Stimulated activated CD4-positive, alpha-beta T cell treated with anti-CD3 and anti-CD28 coated beads, Interleukin-15, amount 100 ng/mL, for 24 hours (primary cell): ENCODE measurements at places on chromosomes 16 and 17.
A peak's percentile ranks its signal among the peaks of the same experiment; 100 is the strongest.

DNA sequence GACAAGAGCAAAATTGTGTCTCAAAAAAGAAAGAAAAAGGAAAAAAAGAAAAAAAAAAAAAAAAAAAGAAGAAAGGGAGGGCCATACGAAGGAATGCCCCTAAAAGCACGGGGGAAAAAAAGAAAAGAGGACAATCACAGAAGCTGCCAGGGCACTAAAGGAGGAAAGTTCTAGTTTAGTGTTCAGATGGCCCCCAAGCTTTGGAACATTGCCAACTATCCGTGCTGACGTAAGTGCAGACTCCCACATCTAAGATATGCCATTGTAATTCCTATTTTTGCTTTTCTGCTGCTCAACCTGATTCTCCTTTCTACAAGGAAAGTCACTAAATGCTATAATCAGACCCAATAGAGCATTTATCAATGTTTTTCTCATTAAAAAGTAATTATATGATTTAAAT, 842.1 kb downstream of the KCNJ2 start:
- DNase-seq = no peak

DNA sequence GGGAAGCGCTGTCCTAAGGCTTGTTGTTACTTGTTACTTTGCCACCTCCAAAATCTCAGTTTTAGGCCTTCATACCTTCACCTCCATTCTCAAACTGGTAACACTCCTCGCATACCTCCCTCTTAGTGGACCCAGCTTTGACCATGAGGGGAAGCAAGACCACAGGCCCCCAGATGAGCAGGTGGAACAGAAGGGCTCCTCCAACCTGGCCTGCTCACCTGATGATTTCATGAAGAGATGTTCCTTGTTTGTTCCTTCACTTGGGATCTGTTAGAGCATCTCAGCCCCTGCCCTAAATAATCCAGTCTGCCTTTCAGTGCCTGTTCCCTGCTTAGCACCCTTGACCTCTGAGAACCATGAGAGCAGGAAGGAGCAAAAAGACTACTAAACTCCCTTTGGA, 28.7 kb downstream of the DHX38 start:
- no peak for DNase-seq

GRCh38 chr17:82445542-82445941, 5.0 kb downstream of the CYBC1 start:
- DNase-seq = peak; percentile 25

DNA sequence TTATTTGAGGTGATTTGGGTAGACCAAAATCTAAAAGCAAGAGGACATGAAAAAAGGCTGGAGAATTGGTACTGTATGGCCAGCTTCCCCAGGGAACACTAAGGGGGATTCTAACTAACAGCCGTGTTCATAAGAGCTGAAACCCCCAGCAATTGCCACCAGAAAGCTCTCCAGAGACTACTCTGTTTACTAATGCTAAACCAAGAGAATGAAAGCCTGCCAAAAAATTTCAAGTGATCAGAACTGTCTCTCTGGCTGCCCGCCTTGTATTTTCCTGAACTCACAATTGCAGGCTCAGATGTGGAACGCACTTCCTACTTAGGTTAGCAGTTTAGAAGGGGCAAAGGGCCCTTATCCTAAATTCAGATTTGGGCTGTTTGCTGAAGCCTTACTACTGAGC, 24.1 kb downstream of the MYH10 start:
- DNase-seq = no peak

DNA sequence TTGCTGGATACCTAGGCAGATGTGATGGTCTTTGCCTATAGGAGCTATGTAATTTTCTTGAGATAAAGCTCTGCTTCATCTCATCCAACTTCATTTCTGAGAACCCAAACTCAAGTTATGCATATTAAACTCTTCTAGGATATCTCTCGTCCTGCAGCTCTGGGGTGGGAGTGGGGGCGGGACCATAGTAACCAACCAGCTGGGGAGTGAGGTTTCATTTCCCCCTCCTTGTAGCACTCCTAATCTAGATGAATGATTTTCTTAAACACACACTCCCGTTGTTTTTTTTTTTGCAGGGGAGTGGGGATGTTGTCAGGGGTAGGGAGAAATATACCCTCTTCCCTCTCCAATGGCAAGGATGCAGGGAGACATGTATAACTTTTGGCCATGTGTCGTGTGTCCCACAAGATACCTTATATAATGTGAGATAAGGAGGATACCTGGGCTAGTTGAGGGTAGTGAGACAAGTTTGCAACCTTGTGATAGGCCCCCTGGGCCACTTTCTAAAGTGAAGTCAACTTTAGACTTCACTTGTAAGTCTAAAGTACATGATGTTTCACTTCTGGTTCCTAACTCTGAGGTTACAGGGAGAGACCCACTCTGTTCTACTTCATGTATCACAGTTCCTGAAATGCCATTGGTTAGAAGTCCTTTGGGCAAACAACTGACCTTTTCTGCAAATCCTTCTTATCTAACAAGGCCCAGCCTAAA, 10.5 kb upstream of the HEATR6 start:
- no peak for DNase-seq

DNA sequence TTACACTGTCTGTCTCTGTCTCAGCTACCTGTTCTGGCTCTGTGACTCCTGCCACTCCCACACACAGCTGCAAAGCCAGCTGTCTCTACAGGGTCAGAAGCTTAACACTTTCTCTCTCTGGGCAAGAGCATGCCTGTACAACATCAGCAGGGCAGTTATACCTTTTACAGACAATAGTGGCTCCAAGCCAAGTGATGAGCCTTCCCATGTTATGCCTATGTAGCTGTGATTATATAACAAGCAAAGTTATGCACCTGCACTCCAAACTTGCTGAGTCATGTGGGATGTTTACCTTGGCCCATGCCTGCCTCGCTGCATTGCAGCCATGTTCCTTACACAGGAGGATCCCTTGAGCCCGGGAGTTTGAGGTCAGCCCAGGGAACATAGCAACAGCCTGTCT, 31.8 kb upstream of the APPBP2 start:
- DNase-seq = no peak

DNA sequence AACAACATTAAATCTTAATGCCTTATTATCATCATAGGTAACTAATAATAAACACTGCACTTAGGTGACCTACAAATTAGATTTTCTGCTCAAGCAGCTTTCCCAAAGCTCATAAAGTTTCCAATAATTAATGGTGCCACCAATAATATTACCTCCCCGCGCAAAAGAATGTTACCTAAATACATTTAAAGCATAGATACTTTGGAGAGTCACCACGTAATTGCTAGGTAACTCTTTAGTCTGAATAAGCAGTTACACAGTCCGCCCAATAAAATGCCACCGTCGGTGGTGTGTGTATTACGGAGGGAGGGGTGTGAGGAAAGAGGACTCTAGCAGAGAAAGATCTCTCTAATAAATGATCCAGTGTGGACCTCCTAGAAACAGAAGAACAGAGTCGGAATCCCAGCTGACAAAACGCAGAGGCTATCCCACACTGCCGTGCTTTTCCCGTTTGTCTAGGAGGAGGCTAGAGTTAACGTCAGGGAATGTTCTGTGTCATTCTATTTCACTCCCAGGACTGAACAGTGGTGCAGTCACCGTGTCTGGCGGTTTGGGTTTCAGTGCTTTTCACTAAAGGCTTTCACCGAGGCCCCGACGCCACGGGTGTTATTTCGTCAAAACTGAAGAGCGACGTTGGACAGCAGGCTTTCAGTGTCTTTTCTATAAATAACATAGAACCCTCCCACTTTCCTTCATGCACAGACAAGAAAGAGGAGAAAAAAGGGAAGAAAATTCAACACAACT, 630 bp downstream of the RNFT1 start:
- peak; percentile 70 for DNase-seq

DNA sequence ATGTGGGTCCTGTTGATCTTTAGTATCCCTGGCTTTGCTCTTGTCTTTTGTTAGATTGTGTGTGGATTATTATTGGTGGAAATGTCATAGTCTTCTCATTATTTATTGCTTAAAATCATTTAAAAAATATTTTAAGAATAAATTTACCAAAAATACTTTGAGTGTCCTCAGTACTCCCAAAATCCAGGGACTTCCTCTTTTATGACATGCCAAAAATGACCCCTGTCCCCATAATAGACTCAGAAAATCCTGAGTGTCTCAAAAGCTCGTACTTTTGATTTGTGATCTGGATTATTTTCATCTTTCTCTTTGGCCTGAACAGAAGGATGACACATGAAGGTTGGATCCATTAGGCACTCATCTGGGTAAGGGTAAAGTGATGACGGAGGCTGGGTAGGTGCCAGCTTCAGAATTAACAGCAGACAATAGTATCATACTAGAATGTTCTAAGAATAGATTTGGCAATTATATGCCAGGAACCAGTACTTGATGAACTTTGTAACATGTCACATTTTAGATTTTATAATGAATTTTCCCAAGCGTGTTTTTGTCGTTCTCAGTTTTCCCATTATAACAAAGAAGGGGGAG, 602.2 kb upstream of the CDH8 start:
- no peak for DNase-seq

DNA sequence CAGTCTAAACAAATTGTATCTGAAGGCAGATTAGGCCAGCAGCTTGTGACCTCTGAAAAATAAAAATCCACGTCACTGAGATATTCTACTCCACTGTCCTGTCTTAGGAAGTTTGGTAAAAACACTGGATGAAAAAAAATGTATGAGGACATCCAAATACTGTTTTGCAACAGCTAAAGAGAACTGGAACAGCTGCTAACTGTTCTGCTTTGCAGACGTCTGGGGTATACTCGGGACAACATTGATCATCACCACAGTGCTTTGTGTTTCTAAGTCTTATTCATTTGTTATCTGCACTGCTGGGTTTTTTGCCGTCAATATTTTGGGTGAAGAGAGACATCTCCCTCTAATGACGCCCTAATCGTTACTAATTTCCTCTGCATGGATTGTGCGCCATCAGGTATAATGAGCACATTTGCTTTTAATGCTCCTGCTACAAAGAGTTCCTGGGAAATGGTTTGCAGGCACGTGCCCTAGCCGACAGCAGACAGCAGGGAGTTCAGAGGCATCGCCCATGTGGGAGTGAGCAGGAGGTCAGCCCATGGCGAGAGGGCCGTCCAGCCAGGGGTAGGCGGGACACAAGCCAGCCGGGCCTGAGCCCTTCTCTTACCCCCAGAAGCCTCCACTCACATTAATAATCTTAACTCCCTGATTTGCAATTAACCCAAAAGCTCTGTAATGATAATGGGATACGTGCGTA, 87.0 kb downstream of the CBLN1 start:
- no peak for DNase-seq

DNA sequence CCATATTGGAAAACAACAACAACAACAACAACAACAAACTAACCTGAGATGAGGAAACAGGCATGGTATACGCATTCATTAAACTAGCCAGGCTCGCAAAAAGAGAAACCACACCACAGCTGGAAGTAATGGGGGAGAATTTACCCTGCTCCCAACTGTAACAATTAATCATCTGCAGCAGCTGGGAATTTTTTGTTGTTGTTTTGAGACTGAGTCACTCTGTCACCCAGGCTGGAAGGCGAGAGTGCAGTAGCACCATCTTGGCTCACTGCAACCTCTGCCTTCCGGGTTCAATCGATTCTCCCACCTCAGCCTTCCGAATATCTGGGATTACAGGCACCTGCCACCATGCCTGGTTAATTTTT, 16.3 kb downstream of the PRPSAP1 start:
- no peak for DNase-seq

DNA sequence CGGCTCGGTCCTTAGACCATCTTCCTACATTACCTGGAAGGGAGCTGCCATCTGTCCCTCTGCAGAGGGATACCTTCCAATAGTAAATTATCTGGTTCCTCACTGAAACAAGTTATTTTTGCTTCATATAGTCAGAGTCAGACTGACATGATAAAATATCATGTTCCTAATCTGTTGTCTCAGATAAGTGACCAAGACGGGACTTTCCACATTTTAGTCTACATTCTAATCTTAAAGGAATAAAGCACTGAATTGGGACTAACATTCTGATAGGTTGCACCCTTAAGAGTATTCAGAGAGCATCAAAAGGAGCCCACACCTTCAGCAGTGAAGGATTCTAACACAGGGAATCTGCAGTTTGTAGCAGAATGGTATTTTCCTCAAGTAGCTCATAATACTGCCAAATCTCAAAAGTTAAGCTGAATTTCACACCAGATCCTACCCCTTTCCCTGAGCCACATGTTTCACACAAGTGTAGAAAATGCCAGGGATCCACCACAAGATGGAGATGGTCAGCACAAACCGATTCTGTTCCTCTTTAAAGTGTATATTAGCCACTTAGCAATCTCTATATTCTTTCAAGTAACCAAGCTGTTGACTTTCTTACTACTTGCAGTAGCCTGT, 13.4 kb downstream of the GINS2 start:
- DNase-seq = no peak

- DNase-seq = no peak
Measured at GRCh38 chr16:20107083-20107482, 33.4 kb upstream of the GPR139 start.

DNA sequence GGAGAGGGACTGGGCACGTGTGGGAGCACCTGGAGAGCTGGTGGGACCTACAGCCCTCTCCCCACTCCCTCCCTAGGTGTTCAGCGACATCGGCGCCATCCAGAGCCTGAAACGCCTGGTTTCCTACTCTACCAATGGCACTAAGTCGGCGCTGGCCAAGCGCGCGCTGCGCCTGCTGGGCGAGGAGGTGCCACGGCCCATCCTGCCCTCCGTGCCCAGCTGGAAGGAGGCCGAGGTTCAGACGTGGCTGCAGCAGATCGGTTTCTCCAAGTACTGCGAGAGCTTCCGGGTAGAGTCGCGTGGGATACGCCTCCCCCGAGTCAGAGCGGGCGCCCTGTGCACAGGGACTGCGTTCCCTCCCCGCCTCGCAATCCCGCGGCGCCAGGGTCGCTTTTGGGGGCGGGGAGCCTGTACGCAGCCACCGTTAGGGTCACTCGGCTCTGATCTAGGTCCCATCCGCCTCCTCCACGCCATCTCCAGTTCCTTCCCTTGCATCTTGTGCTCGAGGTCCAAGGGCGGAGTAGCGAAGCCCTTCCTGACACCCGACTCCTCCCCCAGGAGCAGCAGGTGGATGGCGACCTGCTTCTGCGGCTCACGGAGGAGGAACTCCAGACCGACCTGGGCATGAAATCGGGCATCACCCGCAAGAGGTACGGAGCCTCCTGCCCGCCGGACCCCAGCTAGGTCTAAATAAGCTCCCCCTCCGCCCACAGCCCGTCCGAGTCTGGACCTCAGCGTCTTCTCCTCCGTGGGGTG, 13.0 kb downstream of the SARM1 start:
- DNase-seq = peak; percentile 79

- DNase-seq = no peak
Measured at GRCh38 chr16:53910990-53911389, 207.0 kb downstream of the FTO start.

- DNase-seq = no peak
Measured at GRCh38 chr17:77111934-77112296, 28.9 kb upstream of the SEC14L1 start.

GRCh38 chr16:30184096-30184890, 891 bp downstream of the CORO1A start:
- DNase-seq = peak; percentile 79

- DNase-seq = no peak
Measured at GRCh38 chr17:50583641-50584040, 23.1 kb downstream of the CACNA1G start.

- no peak for DNase-seq
Measured at GRCh38 chr17:21124086-21124485, 2.7 kb upstream of the DHRS7B start.

- peak; percentile 59 for DNase-seq
Measured at GRCh38 chr17:80596760-80597608, 52.3 kb downstream of the RPTOR start.
